ENCODE measurements at places on chromosomes 5 and 9.

DNA sequence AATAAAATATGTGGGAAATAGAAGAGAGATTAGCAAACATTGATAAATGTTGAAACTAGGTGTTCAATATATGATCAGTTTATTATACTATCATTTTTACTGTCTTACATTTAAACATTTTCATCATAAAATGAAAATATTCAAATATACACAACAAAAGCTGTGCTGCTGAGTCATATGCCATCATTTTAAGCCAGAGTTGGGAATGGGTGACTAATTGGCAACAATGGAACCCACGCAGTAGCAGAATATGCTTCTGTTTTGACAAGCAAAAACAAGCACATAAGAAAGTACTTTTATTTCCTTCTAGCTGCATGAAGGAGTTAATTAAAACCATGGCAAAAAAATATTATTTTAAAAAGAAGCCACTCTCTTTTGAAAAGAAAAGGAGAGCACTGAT lies 340.0 kb upstream of the EDIL3 start:
- no peak for DNase-seq

DNA sequence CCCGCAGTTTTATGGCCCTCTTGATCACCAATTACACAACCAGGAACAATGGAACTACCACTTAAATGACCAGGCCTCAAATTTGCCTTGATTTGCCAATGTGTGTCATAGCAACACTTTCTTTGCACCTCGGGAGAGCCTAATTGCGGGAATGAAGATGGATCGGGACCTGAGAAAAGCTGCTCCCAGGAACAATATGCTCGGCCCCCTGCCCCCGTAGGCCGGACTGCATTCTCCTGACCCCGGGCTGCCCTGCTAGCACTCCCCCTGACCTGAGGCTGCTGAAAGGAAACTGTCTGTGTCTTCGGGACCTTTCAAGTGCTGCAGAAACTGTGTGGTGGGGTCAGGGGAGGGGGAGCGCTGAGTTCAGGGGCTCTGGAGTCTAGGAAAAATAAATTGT lies 294.3 kb upstream of the IRX1 start:
- no peak for DNase-seq

DNA sequence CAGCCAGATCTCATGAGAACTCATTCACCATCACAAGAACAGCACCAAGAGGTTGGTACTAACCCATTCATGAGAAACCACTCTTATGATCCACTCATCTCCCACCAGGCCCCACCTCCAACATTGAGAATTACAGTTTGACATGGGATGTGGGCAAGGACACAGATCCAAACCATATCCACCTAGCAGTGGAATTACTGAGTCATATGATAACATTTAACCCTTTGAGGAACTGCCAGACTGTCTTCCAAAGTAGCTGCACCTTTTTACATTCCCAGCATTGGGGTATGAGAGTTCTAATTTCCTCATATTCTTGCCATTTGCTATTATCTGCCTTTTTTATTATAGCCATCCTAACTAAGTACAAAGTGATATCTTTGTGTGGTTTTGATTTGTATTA lies 51.9 kb downstream of the CTNNA1 start:
- DNase-seq: no peak

- no peak for DNase-seq
These were observed 63.0 kb downstream of the NR6A1 start for GRCh38 chr9:124708074-124708473.

DNA sequence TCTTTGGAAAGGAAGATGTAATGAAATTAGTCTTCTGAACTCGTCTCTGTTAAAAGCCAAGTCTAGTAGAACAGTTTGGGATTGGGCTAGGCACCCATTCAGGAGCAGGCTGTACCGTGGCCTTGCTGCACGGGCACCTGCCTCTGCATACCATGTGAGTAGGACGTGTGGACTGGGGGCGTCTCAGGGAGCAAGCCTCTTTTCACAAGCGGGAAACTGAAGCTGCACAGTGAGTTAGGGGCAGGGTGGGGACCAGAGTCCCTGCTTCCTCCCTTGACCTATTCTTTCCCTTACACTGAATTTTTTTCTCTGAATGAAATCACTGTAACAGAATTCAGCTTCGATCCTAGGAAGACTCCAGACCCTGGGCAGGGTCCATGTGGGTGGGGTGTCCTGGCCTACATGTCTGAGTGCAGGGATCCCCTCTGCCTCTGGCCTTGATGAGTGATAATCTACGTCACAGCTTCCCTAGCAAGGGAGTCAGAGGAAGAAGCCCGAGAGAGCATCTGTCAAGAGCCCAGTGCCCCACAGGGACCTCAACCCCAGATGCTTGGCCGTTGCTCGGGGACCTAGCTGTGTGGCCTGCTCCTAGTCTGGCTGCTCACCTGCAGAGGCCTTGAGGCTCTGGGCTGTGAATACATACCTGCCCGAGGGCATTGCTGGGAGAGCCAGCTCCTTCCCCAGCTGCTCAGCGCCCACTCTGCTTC lies 15.1 kb downstream of the PHF2 start:
- DNase-seq: no peak

GRCh38 chr5:179023528-179024189 lies at the start of gene ZNF879:
Gene ZNF879 (plus strand): TSS chr5:179023804. CDS start chr5:179025005, 1,201 bp downstream.
- peak; percentile 84 for DNase-seq

GRCh38 chr5:157540707-157541446 lies 34.7 kb downstream of the ADAM19 start:
- no peak for DNase-seq

- DNase-seq: no peak
These were observed 116.5 kb upstream of the OTULINL start for GRCh38 chr5:14465116-14465515.

DNA sequence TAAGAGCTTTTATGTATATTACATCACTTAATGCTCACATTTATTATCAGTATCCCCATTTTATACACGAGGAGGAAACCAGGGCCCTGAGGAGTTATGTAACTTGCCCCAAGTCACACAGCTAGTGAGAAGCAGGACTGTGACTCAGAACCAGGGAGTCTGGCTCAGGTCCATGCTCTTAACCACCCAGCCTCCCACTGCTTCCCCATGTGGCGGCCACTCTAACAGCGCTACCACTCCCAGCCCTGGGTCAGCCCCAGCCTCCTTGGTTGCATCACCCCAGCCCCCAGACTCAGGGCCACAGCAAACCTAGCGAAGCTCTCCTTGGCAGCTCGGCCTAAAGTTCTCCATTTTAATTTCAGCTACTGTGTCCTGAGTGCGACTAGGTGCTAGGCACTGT lies 159.1 kb downstream of the PAX5 start:
- DNase-seq: no peak

DNA sequence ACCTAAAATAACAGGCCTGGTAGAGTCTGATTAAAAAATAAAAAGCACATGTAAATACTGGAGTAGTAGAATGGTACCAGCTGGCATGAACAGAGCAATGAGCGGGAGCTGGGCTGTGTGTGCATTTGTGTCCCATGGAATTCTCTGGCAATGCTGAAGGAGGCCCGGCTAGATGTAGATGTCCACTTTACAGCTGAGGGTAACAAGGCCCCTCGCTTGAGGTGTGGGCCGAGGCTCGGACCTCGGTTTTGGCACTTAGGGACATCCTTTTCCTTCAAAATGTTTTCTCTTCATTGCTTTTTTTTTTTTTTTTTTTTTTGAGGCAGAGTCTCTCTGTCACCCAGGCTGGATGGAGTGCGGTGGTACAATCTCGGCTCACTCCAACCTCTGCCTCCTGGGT lies 1.5 kb upstream of the FGD3 start:
- DNase-seq: no peak

DNA sequence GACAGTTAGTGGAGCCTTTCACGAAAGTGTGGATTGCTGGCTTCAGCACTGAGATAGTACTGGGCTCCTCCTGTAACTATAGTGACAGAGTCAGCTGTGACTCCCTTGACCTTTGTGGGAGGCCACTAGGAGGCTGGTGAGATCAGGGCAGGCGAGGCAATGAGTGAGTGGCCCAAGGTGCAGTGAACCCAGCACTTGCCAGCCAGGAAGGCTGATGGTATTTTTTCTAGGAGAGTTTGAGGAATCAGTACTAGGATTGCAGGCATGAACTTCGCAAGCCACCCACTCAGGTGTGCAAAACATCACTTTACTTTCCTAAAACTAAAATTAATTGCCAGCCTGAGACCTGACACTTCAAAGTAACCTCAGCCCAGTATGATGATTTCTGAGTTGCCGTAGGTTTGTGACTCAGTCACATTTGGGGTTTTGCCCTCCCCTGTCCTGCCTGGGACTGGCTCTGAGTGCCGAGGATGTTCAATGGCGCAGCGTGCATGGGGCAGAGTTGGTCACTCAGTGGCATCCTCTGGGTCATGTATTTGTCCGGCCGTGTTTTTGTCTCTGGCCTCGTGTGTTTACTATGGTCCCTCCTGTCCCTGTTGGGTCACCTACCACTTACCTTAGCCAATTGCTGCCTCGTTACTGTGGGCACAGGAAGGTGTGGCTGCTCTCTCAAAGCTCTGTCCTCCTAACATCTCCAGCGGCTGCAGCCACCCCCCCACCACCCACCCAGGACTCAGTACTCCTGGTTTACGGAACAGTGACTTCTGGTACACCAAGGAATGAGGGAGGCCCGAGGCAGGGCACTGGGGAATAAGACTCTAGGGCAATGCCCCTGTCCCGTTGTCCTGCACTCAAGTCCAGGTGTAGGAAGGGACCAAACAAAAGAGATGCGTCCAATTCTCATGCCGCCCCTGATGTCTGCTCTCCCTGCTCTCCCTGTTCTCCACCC lies 67.2 kb downstream of the IL31RA start:
- no peak for DNase-seq

- DNase-seq: no peak
These were observed 497.4 kb downstream of the ENC1 start for GRCh38 chr5:74143151-74143550.

GRCh38 chr9:10268531-10269485 lies 344.0 kb downstream of the PTPRD start:
- DNase-seq: no peak

Data from stimulated activated CD4-positive, alpha-beta T cell treated with anti-CD3 and anti-CD28 coated beads, Interleukin-1b, Interleukin-23, amount 100 ng/mL, for 24 hours (primary cell).